Stimulated activated naive CD8-positive, alpha-beta T cell treated with anti-CD3 and anti-CD28 coated beads, Interleukin-15, amount 100 ng/mL, for 72 hours (primary cell): ENCODE measurements at places on chromosomes 6 and 20.

DNA sequence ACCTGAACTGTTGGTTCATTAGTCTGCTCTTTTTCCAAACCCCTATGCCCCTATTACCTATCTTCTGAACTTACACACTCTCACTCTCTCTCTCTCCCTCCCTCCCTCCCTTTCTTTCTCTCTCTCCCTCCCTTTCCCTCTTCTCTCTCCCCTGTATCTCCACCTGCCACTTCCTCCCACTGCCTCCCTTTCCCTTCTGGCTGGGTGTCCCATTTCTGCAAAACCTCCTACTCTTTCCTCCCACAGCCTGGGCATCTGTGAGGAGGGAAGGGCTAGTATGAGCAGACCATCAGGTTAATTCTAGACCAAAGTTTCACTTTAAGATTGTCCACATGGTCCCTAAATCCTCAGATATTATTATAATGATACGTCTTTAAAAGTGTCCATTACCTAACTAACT is 95.1 kb downstream of the TMEM200A start:
- DNase-seq: no peak

DNA sequence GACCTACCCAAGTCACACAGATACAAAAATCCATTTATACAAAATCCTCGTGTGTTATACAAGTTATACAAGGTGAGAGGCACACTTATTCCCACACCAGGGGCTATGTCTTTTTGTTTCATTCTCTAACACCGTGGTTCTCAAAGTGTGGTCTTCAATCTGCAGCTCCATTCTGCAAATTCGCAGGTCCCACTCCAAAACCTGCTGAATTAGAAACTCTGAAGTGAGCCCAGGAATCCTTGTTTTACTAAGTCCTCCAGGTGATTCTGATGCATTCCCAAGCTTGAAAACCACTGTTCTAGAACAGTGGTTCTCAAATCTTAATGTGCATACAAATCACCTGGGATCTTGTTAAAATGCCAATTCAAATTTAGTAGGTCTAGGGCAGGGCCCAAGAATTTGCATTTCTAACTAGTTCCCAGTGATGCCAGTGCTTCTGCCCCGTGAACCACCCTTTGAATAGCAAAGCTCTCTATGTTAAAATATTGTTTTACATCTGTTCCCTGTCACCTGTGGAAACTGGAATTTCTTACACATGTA is 35.1 kb downstream of the LRFN2 start:
- DNase-seq: no peak

DNA sequence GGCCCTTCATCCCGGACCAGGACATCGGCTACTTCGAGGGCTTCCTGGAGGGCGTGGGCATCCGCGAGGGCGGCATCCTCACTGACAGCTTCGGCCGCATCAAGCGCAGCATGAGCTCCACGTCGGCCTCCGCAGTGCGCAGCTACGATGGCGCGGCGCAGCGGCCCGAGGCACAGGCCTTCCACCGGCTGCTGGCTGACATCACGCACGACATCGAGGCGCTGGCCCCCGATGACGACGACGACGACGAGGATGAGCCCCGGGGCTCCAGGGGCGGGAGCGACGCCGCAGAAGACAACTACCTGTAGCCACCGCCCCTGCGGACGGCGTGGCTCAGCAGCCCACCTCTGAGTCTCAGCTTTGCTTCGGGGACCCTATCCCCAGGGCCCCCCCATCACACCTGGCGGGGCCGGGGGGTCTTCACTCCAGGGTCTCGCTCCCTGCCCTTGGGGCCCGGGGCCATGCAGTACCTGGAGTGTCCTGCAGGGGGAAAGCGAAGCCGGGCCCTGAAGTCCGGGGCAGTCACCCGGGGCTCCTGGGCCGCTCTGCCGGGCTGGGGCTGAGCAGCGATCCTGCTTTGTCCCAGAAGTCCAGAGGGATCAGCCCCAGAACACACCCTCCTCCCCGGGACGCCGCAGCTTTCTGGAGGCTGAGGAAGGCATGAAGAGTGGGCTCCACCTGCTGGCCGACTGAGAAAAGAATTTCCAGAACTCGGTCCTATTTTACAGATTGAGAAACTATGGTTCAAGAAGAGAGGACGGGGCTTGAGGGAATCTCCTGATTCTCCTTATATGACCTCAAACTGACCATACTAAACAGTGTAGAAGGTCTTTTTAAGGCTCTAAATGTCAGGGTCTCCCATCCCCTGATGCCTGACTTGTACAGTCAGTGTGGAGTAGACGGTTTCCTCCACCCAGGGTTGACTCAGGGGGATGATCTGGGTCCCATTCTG is 20.8 kb upstream of the HCK start:
- DNase-seq: peak; percentile 55

DNA sequence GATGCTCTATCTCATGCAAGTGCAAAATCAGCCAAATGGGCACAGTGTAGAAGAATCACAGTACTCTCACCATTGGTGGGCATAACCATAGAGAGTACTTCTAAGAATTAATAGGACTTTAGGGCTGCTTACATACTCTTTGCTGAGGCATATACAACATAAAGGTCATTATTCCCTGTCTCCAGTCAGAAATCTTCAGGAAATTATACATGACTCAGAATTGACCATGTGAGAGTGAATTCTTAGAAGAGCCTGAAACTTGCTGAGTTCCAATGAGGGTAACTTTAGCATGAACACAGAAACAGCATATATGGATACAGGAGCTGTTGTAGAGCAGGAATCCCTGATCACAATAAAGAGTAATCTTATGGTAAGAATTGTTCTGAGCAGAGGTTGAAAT is 498.7 kb downstream of the TENT5A start:
- DNase-seq: no peak

DNA sequence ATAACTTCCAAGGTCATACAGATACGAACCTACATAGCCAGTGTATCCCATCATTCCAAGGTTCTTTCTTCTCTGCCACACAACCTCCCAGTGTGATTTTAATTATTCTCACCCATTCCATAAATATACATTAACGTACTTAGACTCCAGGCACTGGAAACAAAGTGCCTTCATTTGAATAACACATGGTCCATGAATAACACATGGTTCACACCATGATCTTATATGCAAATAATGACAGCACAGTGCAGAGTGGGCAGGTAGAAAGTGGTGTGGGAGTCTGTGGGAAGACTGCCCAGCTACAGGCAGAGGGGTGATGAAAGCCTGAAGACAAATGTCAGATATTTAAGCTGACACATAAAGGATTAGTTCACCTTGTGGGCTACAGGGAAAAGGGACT is 425.2 kb downstream of the HACE1 start:
- DNase-seq: no peak

- DNase-seq: no peak
Observed at GRCh38 chr6:48111575-48111974, 578 bp upstream of the PTCHD4 start.

DNA sequence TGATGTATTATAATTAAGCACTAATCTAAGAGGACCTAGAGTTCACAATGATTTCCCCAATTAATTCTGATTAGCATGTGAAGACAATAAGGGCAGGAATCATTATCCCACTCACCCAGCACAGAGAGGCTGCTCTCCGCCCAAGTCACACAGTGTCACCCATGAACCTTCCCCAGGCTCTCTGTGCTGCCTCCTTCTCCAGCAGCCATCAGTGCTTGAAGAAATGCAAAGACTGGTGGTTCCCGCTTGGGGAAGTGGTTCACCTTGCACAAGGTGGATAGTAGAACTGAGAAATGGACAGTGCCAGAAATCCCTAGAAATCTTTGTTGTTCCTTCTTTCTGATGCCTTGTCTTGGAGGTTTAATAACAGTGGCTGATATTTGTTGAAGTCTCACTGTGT is 401.3 kb downstream of the QKI start:
- no peak for DNase-seq

GRCh38 chr20:50256577-50256976 is 65.9 kb downstream of the CEBPB start:
- DNase-seq: no peak

DNA sequence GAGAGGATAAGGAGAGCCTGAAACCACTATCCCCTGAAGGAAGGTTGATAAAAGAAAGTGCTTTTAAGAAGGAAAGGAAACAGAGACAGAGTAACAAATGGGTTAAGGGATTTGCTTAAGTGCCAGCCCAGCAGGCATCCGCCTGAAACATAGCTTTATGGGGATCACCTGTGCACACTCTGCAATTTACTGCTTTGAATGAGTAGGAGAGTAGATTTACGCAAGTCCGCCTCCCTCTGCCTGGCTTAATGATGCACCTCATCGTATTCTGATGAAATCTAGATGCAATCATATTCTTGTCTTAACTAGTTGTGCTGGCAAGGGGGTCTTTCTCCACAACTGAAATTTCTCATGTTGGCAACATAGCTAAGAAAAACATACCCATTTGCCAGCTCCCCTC is 101.1 kb upstream of the ID4 start:
- DNase-seq: no peak

DNA sequence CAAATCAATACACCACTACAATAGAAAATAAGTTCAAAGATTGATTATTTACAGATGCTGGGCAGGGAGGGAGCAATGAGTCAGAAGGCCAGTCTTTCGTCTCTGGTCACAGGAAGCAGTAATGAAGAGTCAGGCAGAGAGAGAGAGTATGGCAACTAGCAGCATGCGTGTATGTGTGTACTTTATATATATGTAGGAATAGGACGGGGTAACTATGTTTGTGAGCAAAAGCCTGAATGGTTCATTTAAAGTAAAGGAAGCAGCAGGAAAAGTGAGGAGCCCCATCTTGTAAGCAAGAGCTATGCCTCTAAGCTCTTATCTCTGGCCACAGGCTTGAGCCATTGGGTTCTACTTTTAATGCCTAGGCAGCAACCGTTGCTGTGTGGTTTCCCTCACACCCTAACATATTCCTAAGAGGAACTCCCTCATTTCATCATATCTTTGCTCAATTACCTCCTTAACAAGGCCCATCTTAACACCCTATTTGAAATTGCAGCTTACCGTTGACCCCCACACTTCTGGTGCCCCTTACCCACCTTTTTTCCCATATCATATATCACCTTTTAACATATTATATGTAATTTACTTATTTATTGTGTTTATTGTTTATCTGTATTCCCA is 66.6 kb downstream of the AFG1L start:
- no peak for DNase-seq

- no peak for DNase-seq
Observed at GRCh38 chr6:37062424-37062823, 57.0 kb downstream of the FGD2 start.

DNA sequence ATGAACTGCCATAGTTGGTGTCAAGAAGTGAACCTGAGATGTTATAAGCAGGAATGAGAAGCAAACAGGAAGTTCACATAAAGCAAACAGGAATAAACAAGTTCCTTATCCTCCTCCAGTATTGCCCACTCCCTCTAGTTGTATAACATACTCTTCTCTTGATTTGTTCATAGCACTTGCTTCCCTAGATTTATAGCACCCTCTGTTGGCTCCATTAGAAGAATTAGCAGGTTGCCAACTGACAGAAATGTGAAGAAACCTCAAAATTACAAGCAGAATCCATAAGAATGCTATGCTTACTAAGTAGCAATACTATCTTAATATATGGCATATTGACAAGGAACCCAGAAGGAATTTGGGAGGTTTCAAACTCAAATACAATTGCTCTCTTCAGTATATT is 195.4 kb downstream of the TBX18 start:
- DNase-seq: no peak

DNA sequence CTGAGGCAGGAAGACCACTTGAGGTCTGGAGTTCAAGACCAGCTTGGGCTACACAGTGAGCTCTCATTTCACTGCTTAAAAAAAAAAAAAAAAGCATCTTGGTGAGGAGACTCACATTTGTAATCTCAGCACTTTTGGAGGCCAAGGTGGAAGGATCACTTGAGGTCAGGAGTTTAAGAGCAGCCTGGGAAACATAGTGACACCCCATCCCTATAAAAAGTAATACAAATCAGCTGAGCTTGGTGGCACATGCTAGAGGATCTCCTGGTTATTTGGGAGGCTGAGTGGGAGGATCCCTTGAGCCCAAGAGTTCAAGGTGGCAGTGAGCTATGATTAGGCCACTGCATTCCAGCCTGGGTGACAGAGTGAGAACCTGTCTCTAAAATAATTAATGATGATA is 29.4 kb upstream of the SYNCRIP start:
- no peak for DNase-seq

DNA sequence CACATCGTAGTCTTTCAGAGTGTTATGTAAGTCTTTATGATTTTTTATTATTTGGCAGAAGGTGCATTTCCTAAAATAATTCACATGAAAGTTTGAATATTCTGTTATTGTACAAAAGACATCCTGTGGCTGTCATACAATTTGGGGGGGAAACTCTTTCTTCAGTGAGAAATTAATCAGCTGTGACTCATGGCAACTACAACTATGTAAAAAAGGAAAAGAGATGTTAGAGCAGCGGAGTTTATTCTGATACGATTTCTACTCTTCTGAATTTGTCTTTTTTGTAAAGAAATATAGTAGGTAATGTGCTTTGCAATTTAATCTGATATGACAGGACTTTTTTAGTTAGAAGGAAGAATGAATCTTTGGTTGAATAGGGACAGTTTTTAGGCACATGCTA is 14.2 kb downstream of the COL19A1 start:
- no peak for DNase-seq

DNA sequence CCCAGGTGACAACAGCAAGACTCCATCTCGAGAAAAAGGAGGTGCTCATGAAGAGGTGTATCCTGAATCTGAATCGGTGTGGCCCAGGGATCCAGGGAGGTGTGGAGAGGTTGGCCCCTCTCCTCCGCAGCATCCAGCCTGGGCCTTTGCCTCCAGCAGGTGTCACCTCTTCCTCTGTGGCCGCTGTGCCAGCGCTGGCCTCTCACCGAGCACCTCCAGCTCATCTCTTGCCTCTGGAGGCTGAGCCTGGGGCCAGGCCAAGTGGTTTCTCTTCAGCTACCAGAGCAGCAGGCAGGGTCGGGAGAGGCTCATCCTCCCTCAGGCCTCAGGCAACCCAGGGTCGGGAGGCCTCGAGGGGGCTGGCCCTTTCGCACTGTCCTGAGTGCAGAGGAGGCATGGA is 1.2 kb upstream of the COL20A1 start:
- no peak for DNase-seq

DNA sequence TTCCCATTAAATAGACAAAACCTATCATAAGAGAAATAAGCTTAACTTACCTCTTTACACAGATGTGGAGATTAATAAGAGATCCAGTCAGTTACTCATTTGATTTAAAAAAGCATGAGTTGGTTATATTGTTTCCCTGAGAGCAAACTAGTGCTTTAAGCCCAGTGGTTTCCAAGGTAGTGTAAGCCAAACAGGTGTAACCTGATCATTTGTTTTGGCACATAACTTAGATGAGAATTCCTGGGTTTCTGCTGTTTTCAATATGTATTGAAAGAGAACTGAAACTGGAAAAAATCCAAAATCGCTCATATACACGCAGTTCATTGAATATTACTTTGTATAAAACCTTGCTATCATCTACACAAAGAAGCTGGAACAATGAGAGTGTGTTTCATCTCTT is 30.5 kb upstream of the SMIM8 start:
- DNase-seq: no peak

GRCh38 chr6:15626878-15627674 is 35.8 kb downstream of the DTNBP1 start:
- DNase-seq: no peak

DNA sequence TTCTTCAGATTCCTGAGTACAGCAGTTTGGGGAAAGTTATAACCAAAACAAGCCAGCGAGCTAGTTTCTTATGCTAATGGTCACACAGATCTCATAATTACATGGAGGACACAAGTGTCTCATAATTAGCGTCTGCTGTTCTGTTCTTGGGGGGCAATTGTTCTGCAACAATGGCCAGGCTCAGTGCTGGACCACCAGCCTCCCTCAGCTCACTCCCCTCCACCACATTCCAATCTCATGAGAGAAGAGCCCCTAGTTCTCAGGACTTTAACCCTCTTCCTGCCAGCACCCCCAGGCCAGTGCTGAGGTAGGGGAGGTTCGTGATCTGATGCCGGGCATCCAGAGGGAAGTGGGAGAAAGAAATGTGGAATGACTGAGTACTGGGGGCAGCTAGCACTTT is 20.2 kb upstream of the TOX2 start:
- no peak for DNase-seq
